Osteocyte (in vitro differentiated cells): ENCODE measurements at places on chromosomes 2 and 18.

- no peaks in the 10 kb centered on the region for H3K27me3 ChIP-seq
- peaks cover 2% of the 10 kb centered on the region for H3K4me1 ChIP-seq
- no peak overlapping the region for H3K27ac ChIP-seq
Measured at GRCh38 chr2:58063641-58064040, 17.0 kb downstream of the VRK2 start.

GRCh38 chr2:105800953-105801635 lies 56.4 kb downstream of the NCK2 start:
- peaks cover 7% of the 10 kb centered on the region for H3K36me3 ChIP-seq
- DNase-seq = no peak
- H3K4me3 ChIP-seq = no peak overlapping the region
- no peaks in the 10 kb centered on the region for H3K27me3 ChIP-seq
- H3K4me1 ChIP-seq = peaks cover 56% of the 10 kb centered on the region

- H3K27ac ChIP-seq = no peak overlapping the region
- no peaks in the 10 kb centered on the region for H3K36me3 ChIP-seq
- no peak for DNase-seq
- H3K4me1 ChIP-seq = no peaks in the 10 kb centered on the region
Measured at GRCh38 chr2:228614741-228615140, 433.3 kb upstream of the SPHKAP start.

- H3K27ac ChIP-seq = no peak overlapping the region
- peaks cover 45% of the 10 kb centered on the region for H3K36me3 ChIP-seq
- no peaks in the 10 kb centered on the region for H3K27me3 ChIP-seq
- no peak for DNase-seq
- H3K4me3 ChIP-seq = no peak overlapping the region
Measured at GRCh38 chr2:173264603-173265366, 89.9 kb upstream of the CDCA7 start.

DNA sequence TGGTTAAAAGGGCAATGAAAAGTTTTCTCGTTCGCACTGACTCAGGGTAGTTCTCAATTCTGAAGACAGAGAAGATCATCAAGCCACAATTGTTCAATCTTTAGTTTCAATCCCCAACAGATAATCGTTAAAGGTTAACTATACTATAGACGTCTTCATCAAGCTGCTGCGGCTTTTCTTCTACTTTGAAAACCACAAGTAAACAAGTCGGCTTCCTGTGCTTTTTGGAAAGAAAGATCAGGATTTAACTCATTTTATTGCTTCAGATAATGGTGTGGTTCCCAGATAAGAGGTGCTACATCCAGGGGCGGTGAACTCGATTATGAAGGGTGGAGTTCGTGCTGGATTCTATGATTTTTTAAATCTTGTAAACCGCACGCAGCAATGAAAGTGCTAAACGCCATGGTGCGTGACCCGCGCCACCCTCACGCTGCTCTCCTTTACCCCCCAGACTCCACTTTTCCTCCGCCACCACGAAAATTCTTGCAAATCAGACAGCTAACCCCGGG lies 545 bp upstream of the CDCA7 start:
- H3K27me3 ChIP-seq = peaks cover 8% of the 10 kb centered on the region
- no peaks in the 10 kb centered on the region for H3K36me3 ChIP-seq
- DNase-seq = no peak
- H3K4me3 ChIP-seq = peak overlapping the region; percentile 86
- peaks cover 14% of the 10 kb centered on the region for H3K4me1 ChIP-seq

DNA sequence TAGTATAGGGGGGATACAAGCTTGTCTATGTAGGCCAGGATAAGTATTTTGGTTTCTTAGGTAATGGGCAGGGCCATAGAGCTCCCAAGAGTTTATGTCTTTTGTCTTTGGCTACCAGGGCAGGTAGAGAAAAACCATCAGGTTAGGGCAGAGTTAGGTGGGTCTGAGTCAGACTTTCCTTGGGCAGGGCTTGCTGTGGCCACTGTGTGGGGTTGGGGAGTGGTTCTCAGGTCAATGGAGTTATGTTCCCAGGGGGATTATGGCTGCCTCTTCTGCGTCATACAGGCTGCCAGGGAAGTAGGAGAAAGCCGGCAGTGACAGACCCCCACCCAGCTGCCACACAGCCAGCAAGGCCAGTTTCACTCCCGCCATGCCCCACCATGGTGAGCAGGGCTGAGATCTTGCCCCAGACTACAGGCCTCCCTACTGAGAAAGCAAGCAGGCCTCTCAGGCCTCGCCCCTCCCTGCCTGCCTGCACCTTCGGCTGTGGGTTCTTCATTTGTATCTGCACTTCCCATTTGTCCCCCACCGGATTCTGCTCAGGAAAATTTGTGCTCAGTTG lies 55.5 kb downstream of the RPIA start:
- H3K4me3 ChIP-seq = no peak overlapping the region
- H3K4me1 ChIP-seq = no peaks in the 10 kb centered on the region
- H3K27me3 ChIP-seq = no peaks in the 10 kb centered on the region
- no peak overlapping the region for H3K27ac ChIP-seq
- peaks cover 65% of the 10 kb centered on the region for H3K36me3 ChIP-seq

DNA sequence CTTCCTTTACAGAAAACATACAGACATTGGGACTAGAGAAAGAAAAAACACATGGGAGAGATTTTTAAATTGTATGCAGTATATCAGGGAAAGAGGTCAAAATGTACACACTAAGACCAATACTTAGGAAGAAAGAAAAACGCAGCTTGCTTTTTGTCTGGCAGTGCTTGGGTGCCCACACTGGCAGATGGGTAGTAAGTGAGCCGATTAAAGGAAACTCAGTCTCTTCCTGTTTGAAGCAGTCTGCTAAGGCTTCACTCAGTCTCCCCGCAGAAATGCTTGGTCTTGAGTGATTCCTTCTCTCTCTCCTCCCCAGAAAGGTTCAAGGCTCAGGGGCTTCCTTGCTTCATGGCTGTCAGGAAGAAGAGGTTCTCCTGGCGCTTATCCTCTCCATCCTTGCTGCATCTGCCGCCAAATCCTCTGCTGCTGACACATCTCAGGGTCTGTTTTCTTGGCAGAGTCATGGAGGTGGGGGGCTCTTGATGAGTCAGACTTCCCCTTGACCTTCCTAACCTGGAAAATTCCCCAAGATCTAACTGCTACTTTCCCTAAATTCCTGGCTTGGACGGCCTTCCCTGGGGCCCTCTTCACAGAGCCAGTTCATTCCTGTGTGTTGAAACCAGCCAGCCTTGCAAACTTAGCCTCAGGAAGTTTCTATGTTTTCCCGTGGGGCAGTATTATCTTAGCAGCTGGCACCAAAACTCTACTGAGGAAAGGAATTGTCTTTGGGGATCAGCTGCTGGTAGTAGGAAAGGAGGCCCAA lies 10.5 kb upstream of the TMSB10 start:
- no peaks in the 10 kb centered on the region for H3K36me3 ChIP-seq
- no peak for DNase-seq
- no peak overlapping the region for H3K4me3 ChIP-seq
- H3K27me3 ChIP-seq = no peaks in the 10 kb centered on the region
- peak overlapping the region; percentile 93 for H3K27ac ChIP-seq

DNA sequence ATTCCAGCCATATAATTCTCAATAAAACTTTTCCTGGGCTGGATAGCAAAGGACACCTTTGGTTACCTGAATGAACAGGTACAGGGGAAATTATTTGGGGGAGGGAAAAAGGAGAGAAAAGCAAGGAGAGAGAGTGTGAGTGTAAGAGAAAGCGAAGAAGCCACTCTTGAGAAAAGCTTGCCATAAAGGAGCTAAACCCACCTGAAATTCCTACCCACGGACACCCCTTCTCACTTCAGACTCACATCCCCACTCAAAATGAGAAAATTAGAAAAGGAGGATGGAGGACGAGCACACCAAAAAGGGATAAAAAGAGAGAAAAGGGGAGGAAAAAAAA lies 354 bp downstream of the ZEB2 start:
- no peak for DNase-seq
- no peak overlapping the region for H3K27ac ChIP-seq
- H3K4me3 ChIP-seq = no peak overlapping the region
- peaks cover 40% of the 10 kb centered on the region for H3K4me1 ChIP-seq
- no peaks in the 10 kb centered on the region for H3K27me3 ChIP-seq

GRCh38 chr2:71923143-71923525 lies 224.5 kb downstream of the CYP26B1 start:
- H3K27me3 ChIP-seq = no peaks in the 10 kb centered on the region
- no peaks in the 10 kb centered on the region for H3K36me3 ChIP-seq
- no peak overlapping the region for H3K4me3 ChIP-seq
- no peak overlapping the region for H3K27ac ChIP-seq
